ENCODE measurements at places on chromosomes 7 and 10. TPM values are rescaled to one million over a fixed set of nuclear protein-coding genes. Genes with fewer than 3 reads are reported as not detected.

- DNase-seq: no peak
- H3K27ac ChIP-seq: no peak overlapping the region
- no peaks in the 10 kb centered on the region for H3K4me1 ChIP-seq
- H3K27me3 ChIP-seq: no peaks in the 10 kb centered on the region
These were observed 55.9 kb upstream of the AHR start for GRCh38 chr7:17242504-17242903.

GRCh38 chr7:2706685-2707126 lies 18.7 kb downstream of the AMZ1 start:
- H3K4me1 ChIP-seq: peaks cover 26% of the 10 kb centered on the region
- H3K27ac ChIP-seq: no peak overlapping the region
- DNase-seq: no peak

DNA sequence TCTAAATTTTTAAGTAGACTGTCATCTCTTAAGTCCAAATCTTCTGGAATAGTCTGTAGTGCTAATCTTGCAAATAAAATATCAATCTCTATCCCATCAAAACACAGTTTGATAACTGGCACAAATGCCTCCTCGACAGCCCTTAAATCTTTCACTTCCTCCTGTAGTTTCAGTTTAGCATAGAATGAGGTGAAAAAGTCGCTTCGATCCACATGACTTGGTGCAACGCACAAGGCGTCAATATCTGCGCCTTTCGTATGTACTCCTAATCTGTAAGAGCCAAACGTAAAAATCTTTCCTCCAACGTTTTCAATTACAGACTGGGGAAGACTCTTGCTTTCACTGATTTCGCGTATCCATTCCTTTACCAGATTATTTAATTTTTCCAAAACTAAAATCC lies 603 bp downstream of the PAPOLB start:
- H3K27me3 ChIP-seq: no peaks in the 10 kb centered on the region
- no peak for DNase-seq
- no peak overlapping the region for H3K27ac ChIP-seq
- H3K4me3 ChIP-seq: peak overlapping the region; percentile 35
- H3K36me3 ChIP-seq: peaks cover 5% of the 10 kb centered on the region

ABCB1 gene
- total RNA-seq: 18.5 TPM

GRCh38 chr10:88781206-88781605 lies 21.3 kb upstream of the LIPM start:
- H3K27ac ChIP-seq: no peak overlapping the region
- H3K4me3 ChIP-seq: no peak overlapping the region
- H3K27me3 ChIP-seq: no peaks in the 10 kb centered on the region
- no peak for DNase-seq
- no peaks in the 10 kb centered on the region for H3K4me1 ChIP-seq

SPDYE1 gene
- 0.10 TPM for total RNA-seq

GRCh38 chr10:78907551-78908211 lies 161.1 kb upstream of the ZMIZ1 start:
- H3K4me3 ChIP-seq: no peak overlapping the region
- no peak for DNase-seq
- no peak overlapping the region for H3K27ac ChIP-seq
- H3K36me3 ChIP-seq: no peaks in the 10 kb centered on the region
- peaks cover 43% of the 10 kb centered on the region for H3K4me1 ChIP-seq

DNA sequence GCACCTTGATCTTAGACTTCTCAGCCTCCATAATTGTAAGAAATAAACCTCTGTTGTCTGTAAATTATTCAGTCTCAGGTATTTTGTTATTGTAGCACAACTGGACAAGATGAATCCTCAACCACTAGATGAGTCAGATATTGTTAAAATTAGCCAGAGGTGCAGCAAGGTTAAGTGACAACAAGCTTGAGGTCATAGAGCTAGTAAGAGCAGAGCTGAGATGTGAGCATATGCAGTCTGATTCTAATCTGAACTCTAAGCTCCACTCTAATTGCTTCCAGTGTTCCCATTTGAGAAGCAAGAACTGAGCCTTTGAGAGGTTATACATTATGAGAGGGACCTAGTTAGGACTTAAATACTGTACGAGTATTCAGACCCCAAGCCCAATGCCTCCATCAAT lies 93.1 kb downstream of the FZD1 start:
- H3K4me1 ChIP-seq: no peaks in the 10 kb centered on the region
- no peaks in the 10 kb centered on the region for H3K27me3 ChIP-seq
- no peaks in the 10 kb centered on the region for H3K36me3 ChIP-seq

TFR2 gene
- 7.0 TPM for total RNA-seq

GRCh38 chr10:51063659-51064535 lies 10.4 kb upstream of the PRKG1 start:
- H3K27me3 ChIP-seq: no peaks in the 10 kb centered on the region
- no peak overlapping the region for H3K27ac ChIP-seq
- DNase-seq: peak; percentile 90
- no peaks in the 10 kb centered on the region for H3K36me3 ChIP-seq
- H3K4me3 ChIP-seq: no peak overlapping the region

GRCh38 chr10:69835875-69836730 lies 34.4 kb downstream of the COL13A1 start:
- H3K27ac ChIP-seq: no peak overlapping the region
- no peaks in the 10 kb centered on the region for H3K27me3 ChIP-seq
- no peaks in the 10 kb centered on the region for H3K36me3 ChIP-seq
- DNase-seq: no peak

MEST gene
- total RNA-seq: 287 TPM
